KBM-7 (cell line): ENCODE measurements at places on chromosomes 3 and 15.

- DNase-seq, result no peak
These were observed 362.8 kb upstream of the RGMA start for GRCh38 chr15:93451822-93452221.

GRCh38 chr3:86984271-86984670 is 6.7 kb downstream of the VGLL3 start:
- no peak for DNase-seq

GRCh38 chr3:10408680-10409079 is 87.8 kb upstream of the SEC13 start:
- DNase-seq, result no peak

DNA sequence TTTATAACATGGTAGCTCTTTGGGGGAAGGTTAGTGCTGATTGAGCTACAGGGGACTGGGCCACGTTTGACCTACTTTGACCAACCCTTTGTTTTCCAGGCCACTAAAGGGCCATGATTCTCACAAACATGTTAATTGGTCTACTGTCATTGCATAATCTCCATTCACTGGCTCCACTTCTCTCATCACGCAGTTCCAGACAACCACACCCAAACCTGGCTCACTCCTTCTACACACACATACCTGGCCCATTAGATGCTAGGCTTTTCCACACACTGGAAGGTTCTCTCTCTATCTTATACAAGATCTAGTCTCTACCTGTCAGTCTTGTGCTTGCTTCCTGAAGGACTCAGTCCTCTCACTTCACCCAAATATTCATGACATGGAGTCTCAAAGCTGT is 15.9 kb downstream of the TGM5 start:
- no peak for DNase-seq

DNA sequence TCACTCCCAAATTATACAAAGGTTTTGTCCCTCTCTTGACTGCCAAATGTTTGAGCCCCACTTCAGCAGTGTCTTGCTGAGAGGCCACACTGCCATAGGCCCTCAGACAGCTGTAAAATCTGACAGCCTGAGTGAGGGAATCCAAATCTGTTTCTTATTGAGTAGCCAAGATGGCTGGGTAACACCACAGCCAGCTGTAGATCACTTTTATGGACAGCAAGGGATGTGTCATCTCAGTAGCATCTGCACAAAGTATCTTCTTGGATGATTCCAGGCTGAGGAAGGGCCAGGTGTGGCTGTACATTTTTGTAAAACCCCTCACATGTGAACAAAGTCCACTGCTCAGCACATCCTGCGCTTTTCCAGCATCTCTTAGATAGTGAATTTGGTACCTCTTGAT is 237.0 kb upstream of the LRTM1 start:
- DNase-seq, result no peak

GRCh38 chr3:29168696-29169095 is 112.2 kb upstream of the RBMS3 start:
- DNase-seq, result no peak

DNA sequence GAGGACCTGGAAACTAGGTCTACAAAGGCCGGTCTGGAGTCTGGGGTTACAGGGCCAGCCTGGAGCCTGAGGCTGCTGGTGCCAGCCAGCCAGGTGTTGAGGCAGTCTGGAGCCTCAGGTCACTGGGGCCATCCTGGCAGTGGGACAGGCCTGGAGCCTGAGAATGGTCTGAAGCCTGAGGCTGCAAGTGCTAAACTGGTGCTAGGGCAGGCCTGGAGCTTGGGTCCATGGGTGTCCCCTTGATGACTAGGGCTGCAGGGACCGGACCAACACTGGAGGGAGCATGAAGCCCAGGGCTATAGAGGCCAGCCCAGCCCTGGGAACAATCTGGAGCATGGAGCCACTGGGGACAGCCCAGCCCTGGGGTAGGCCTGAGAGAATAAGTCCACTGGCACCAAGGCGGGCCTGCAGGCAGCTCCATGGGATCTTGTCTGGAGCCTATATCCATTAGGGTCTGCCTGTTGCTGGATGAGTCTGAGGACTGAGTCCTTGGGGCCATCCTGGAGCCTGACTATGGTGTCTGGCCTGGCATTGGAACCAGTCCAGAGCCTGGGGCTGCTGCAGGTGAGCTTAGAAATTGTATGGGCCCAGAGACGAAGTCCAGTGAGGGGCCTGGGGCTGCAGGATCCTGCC is 101.9 kb downstream of the GLDN start:
- no peak for DNase-seq

GRCh38 chr3:174062923-174063322 is 665.4 kb downstream of the NLGN1 start:
- DNase-seq, result no peak

GRCh38 chr3:167318306-167318705 is 61.8 kb downstream of the ZBBX start:
- DNase-seq, result peak; percentile 9

GRCh38 chr3:81462921-81463320 is 298.5 kb downstream of the GBE1 start:
- DNase-seq, result no peak

DNA sequence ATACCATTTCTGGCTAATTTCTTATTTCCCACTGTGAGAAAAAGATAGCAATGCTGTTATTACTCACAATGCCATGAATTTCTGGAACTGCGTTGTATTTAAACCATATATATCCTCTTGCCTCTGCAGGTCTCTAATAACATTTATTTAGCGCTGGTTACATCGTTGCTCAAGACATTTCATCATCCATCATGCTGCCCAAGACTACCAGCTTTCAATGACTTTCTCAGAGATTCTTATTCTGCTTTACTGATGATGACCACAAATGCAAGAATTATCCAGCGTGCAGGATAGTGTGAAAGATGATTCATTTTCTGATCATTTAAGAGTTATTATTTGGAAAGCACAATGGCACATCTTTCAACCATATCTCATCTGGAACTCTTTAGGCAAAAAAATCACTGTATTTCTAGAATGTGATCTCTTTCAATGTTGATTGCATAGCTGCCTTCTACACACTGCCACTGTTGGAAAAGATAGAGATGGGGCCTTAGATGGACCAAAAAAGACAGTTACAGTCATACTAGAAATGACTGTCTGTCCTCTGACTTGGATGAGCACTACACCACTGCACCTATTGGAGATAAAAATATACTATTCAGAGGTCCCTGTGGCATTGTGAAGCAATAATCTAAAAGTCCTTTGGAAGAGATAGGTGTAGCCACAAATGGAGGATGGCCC is 716.1 kb downstream of the NSUN3 start:
- DNase-seq, result no peak

- DNase-seq, result no peak
These were observed 14.7 kb downstream of the CFAP91 start for GRCh38 chr3:119717520-119717919.

- DNase-seq, result no peak
These were observed 45.0 kb upstream of the SPRED1 start for GRCh38 chr15:38207621-38208020.

- no peak for DNase-seq
These were observed 775.8 kb downstream of the ZNF385D start for GRCh38 chr3:20975188-20975651.

DNA sequence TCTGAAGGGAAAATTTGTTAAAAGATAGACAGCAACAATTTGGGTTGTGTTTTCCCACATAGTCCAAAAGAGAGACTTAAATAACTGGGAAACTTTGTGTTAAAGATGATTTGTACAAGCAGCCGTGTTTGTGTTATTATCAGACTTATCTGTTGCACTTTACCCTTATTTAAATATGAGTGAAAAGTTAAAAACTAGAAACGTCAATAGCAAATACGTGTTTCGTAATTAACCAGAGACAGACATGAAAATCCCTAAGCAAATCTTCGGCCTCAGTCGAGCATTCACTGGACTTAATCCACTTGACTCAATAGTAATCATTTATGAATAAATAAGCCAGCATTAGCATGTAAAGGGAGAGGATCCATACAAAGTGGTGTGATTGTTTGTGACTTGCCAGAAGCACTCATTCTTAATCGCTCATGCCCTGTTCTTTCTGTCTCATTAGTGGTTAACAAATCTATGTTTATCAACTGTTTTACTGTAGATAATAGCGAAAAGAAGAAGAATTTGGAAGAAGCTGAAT is 34.2 kb downstream of the BLM start:
- DNase-seq, result no peak

DNA sequence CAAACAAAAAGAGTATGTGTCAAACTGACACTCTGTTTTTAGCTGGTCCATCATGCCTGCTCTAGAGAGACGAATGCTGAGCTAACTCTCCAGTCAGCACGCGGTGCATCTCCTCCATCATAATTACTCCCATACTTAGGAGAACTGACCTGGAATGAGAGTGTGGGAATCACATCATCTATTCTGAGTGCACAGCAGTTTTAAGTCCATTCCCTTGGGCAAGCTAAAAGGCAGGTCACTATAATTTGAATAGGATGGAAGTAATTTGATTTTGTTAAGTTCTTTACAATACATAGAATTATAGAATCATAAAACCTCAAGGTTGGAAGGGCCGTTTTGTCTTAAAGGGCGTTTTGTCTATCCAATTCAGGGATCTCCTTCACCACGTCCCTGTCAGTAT is 251.6 kb downstream of the XXYLT1 start:
- DNase-seq, result no peak

GRCh38 chr15:85741021-85741421 is 53.7 kb downstream of the KLHL25 start:
- DNase-seq, result no peak

GRCh38 chr3:53217175-53217574 is 38.6 kb downstream of the TKT start:
- no peak for DNase-seq

GRCh38 chr3:64915778-64916177 is 228.0 kb upstream of the ADAMTS9 start:
- DNase-seq, result no peak

GRCh38 chr3:64351713-64352638 is 126.7 kb upstream of the PRICKLE2 start:
- no peak for DNase-seq

DNA sequence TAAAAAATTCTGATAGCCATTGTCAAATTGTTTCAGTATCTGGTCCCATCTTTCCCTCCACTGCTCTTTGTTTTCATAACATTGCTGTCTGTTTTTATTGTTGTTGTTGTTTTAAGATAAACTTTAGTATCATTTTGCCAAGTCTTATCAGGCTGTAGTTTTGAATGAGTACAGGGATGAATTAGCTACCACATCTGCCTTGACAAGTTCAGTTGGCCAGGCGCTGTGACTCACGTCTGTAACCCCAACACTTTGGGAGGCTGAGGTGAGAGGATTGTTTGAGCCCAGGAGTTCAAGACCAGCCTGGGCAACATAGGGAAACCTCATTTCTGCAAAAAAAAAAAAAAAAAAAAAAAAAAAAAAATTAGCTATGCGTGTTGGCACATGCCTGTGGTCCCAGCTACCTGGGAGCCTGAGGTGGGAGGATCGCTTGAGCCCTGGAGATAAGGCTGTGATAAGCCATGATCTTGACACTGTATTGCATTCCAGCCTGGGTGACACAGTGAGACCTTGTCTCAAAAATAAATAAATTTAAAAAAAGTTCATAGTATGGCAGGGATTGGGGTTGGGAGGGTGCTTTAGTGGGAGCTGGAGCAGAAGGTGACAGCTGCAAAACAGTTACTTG is 8.3 kb upstream of the ANKDD1A start:
- DNase-seq, result no peak
